ENCODE measurements at places on chromosomes 16 and 17. TPM values are rescaled to one million over a fixed set of nuclear protein-coding genes. Genes with fewer than 3 reads are reported as not detected.

DNA sequence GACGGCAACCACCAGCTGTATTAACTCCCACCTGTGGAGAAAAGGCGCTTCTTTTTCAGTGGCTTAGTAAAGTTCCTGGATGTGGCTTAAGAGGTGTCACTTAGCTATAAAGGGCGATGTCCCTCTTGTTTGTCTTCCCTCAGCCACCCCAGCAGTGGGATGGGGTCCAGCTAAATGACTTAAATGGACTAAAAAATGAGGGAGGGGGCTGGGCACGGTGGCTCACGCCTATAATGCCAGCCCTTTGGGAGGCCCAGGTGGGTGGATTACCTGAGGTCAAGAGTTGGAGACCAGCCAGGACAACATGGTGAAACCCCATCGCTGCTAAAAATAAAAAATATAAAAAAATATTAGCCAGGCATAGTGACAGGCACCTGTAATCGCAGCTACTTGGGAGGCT is 667.5 kb upstream of the RBFOX1 start:
- DNase-seq: no peak

DNA sequence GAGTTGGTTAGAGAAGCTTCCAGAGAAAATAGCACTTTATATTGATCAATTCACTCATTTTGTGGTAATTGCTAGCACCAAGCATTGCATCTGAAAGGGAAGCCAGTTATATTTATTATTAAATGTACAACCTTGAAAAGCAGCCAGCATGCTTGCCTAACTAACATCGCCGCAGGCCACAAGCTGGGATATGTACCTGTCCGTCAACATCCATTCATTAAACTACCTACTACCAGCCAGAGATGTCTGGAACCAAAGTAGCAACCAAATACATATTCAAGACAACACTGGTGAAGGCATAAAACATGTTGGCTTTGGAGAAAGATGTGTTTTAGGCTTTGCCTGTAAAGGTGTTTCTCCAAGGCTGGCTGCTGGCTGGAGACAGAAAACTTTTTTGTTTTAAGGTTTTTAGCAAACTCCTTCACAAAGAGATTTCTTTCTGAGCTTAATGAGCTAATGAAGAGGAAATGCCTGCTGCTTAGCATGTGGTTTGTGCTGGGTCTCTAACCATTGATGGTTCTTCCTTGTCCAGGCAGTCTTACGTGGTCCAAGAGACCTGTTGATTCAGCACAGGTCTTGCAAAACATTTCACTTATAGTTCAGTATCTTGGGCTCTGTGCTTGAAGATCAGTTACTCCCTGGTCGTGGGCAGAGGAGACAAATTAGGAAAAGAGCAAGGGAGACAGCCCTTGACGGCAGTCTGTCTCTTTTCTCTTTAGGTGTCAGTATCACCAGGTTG is 3.1 kb downstream of the ITPRIPL2 start:
- DNase-seq: no peak

The PRDM7 gene
- not detected for total RNA-seq

DNA sequence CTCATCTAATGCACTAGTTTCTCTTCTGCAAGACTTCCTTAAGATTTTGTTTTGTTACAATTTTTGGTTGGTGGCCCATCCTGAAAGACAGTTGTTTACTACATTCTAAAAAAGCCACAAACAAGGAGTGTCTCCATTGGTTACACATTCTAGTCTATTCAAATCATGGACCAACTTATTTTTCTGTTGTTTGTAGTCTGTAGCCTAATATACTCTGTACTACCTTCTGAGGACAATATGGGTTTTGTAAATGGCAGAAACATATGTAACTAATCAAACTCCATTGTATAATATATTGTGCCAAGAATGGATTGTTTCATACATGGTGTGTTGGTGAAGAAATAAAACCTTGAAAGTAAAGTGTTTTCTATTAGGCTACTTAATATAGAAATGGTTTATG is 79.5 kb upstream of the DHX40 start:
- DNase-seq: no peak
